ENCODE measurements at places on chromosomes 16 and 17.
A peak's percentile ranks its signal among the peaks of the same experiment; 100 is the strongest.

DNA sequence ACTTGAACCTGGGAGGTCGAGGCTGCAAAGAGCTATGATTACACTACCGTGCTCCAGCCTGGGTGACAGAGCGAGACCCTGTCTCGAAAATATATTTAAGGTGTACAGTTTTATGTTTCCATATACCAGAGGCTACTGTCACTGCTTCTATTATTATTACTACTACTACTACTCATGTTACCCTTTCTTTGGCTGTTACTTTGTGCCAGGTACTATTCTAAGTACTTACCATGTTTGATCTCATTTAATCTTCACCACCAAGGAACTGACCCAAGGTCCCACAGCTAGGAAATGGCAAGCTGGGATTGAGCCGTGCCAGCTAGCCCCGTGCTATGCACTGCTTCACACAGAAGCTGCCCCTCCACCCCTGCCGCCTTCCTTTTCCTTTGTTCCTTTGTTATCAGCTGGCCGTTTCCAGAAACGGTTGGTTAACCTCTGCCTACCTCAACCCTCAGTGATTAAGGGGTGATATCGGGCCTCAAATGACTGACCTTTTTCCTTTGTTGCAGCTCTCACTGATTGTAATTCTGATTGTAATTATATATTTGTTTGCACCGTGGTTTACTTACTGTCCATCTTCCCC lies 78.4 kb downstream of the ABCC1 start:
- DNase-seq: no peak

DNA sequence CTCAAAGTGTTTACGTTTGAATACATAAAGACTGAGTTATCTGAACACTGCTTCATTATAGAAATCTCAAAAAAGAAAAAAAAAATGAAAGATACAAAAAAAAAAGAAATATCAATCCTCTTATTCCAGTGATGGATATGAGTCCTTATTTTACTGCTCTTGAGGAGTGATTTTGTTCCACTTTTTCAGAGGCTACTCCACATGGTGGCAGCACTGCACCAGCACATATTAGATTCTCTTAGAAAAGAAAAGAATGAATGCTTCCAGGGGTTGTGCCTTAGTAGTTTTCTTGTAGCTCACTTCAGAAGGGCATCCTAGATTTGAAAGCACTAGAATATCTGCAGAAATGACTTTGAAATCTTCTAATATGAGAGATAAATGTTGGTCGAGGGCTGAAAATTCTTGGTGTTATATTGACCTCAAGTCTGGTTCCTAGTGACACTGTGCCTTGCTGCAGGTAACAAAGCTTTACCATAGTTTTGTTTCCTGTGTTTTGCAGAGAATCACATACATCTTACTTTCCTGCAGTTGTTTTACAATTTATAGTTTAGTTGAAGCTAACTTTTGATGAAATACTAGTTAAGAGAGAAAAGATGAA lies 25.9 kb downstream of the AP2B1 start:
- no peak for DNase-seq

- no peak for DNase-seq
These were observed 863 bp upstream of the DDX19A start for GRCh38 chr16:70345840-70346239.

DNA sequence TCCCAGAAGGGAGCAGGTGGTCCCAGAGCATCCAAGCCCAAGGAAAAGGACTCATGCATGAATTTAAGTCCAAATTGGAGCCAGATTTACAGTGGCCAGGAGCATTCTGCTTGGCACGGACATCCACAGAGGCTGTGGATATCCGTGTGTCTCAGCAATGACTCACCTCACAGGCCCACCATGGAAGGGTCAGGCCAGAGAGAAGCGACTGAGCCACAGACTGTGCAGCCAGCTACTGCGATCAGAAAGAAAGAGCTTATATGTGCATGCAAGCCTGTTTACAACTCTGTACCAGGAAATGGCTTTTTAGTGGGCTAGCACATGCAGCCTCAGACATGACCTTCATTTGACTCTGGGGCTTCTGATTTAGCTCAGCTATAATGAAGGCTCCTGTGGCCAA lies 231.0 kb downstream of the C16orf95 start:
- DNase-seq: no peak

GRCh38 chr16:21713549-21714368 lies 50.0 kb downstream of the OTOA start:
- DNase-seq: peak; percentile 27

DNA sequence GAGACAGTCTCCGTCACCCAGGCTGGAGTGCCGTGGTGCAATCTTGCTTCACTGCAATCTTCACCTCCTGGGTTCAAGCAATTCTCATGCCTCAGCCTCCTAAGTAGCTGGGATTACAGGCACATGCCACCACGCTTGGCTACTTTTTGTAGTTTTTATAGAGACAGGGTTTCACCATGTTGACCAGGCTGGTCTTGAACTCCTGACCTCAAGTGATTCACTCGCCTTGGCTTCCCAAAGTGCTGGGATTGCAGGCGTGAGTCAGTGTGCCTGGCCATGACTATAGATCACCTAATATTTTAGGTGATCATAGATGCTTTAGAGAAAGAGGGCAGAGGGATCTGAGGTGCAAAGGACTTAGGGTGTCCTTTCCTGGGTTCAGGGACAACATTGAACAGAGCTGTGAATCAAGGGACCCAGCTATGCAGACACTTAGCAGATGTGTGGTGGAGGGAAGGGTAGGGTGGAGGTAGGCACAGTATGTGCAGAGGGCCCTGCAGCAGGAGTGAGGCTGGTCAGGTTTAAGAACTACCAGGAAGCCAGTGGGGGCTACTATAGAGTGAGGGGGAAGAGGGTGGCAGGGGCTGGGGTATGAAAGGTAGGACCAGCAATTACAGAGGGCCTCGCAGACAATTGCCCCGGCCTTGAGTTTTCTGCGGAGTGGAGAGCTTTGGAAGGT lies 116.5 kb downstream of the CMIP start:
- no peak for DNase-seq

DNA sequence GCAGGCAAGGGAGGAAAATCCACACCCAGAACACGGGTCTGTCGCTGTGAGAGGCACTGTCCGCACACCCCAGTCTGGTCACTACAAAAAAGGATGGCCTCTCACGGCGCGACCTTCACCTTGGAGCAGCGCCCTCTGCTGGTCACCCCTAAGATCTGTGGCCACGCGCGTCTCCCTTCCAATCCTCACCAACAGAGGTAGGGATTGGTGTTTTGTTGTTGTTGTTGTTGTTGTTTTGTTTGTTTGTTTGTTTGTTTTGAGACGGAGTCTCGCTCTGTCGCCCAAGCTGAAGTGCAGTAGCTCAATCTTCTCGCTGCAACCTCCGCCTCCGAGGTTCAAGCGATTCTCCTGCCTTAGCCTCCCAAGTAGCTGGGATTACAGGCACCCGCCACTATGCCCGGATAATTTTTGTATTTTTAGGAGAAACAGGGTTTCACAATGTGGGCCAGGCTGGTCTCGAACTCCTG lies 15.0 kb upstream of the C17orf58 start:
- peak; percentile 56 for DNase-seq

- peak; percentile 81 for DNase-seq
These were observed 9.3 kb downstream of the HEXIM2 start for GRCh38 chr17:45170931-45171337.

- DNase-seq: no peak
These were observed 53.0 kb downstream of the TAOK1 start for GRCh38 chr17:29443041-29443739.

GRCh38 chr16:80569440-80570105 lies 28.8 kb downstream of the DYNLRB2 start:
- DNase-seq: no peak

DNA sequence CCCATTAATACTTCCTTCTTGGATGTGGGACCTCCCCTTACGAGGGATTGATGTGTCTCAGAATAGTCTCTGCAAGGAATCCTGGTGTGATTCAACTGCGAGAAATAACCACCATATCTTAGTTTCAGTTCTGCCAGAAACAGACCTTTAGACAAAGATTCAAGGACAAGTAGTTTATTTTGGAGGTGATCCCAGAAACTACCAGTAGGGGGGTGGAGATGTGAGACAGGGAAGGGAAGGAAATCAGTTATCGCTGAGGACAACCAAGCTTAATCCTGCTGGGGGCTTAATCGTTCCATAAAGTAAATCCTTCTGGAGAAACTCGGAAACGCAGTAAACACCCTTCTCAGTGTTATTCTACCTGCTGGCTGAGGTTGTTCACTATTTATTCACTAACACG lies 5.0 kb upstream of the SDR42E1 start:
- DNase-seq: no peak

DNA sequence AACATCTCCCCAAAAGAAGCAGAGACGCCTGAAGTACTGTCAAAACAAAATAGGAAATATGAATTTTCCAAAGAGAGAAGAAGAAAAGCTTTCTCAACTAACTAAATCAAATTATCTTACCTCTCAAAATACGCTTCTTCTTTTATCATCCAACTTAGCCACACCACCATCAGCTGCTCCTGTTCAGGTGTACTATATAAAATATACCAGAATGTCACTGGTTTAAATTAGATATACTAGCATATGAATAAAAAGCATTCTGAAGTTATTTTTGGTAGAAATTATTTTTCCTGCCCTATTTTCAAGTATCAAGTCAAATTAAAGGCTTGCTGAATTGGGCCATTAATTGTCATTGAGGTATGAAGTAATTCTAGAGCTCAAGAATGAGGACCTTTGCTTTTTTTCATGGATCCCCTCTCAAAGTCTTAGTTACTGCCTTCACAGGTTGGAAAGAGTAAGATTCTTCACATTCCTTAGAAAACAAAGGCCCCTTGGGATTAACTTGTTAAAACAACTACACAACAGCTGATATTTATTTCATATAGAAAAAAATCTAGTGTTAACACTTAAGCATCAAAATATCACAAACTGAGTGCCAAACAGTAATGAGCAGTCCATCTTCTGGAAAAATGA lies 30.1 kb downstream of the INTS2 start:
- no peak for DNase-seq

GRCh38 chr16:70657956-70658355 lies 11.6 kb downstream of the IL34 start:
- no peak for DNase-seq

DNA sequence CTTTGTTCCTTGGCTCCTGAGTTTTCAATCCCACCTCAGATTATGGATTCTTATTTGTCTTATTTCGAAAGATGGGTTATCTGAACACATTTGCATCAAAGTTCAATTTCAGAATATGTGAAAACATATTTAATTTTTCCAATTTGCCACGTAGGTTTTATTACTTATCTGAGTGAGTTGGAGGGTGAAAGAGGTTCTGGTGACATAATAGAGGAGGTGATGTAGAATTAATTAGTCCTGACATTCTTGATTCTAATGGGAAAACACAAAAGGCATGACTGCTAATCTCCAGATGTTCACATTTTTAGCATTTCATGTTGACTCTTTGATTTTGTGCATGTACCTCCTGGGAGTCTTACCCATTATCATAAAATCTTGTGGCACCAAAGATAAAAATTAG lies 9.1 kb downstream of the TOM1L1 start:
- DNase-seq: no peak

GRCh38 chr16:28039493-28039892 lies 24.0 kb downstream of the GSG1L start:
- DNase-seq: no peak

DNA sequence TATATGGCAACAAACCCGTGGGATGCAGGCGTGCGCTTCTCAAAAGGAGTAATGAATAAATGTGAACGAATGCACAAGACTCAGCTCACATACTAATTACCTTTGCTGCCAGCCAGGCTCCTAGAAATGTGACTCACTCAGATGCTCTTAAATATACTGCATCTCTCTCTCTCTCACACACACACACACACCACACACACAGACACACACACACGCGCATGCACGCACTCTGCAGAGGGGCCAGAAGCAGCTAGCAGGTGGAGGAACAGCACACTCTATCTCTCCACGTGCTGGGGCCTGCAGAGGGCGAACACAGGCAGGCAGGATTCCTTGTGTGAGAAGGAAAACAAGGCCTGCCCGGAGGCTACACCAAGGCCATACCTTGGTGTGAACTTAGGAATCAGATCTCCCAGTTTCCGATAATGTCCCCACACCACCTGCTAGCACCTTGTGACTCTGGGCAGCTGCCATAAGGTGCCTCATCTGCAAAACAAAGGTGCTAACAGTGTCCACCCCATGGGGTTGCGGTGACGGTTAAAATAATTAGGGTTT lies 5.3 kb downstream of the GPRC5B start:
- DNase-seq: no peak

GRCh38 chr16:77758046-77758445 lies 30.3 kb upstream of the VAT1L start:
- DNase-seq: no peak

GRCh38 chr16:67155295-67156142 lies 4.2 kb downstream of the TRADD start:
- peak; percentile 75 for DNase-seq

- DNase-seq: peak; percentile 56
These were observed 2.5 kb downstream of the RNF166 start for GRCh38 chr16:88703486-88704309.

DNA sequence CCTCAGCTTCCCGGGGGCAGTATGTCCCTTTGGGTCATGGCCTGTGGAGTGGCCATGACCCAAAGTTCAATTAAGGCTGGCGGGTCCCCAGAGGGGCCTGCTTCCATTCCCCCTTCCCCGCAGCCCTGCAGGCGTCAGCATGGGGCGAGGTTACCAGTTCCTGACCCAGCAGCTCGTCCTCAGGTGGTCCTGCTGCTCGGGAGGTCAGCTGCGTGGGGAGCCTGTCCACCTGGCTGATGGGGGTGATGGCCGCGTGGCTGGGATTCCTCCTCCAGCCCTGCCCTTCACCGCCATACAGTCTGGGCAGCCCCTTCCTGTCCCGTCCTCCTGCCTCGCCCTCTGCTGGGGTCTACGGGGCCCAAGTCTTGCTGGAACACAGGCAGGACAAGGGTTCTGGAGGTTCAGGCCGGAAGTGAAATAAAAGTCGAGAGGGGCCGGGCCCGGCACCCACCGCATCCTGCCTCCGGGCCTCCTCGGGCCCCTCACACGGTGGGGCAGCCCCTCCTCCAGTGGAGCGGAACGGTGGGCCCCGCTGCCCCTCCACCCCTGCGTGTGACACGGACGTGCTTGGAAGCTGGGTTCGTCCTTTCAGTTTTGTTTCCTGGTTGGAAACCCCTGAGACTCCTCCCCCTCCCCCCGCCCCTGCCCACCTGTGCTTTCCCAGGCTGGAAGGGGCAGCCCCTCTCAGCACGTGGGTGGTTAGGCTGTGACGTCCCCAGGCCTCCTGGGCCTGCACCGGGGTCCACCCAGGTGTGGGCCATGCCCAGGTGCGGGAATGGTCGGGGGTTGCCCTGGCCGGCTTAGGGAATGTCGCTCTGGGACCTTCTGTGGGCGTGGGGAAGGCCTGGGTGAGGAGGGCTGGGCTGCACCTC lies 6.8 kb downstream of the UBALD2 start:
- no peak for DNase-seq

DNA sequence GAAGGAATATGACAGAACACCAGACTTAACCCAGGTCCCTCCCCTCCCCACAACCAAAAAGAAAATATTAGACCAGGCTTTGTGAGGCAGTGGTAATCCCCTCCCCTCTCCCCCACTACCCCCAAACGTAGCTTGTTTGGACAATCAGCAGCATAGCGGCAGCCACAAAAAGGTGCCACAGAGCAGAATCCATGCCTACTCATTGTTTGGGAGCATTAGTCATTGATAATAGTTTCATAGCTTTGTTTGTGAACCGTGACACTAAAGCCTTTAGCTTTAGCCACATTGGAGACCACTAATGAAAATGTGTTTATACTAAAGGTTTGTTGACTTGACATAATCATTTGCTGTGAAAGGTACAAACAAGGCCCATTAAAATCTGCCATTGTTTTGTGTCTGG lies 65.1 kb downstream of the NUP93 start:
- no peak for DNase-seq

GRCh38 chr17:51527225-51527982 lies 267.1 kb downstream of the UTP18 start:
- no peak for DNase-seq

- no peak for DNase-seq
These were observed 2126.0 kb downstream of the TP53TG3F start for GRCh38 chr16:35585411-35585810.
